ENCODE measurements at places on chromosomes 5 and 9.

- no peak for DNase-seq
These were observed 64.7 kb downstream of the FRMD3 start for GRCh38 chr9:83473488-83473971.

DNA sequence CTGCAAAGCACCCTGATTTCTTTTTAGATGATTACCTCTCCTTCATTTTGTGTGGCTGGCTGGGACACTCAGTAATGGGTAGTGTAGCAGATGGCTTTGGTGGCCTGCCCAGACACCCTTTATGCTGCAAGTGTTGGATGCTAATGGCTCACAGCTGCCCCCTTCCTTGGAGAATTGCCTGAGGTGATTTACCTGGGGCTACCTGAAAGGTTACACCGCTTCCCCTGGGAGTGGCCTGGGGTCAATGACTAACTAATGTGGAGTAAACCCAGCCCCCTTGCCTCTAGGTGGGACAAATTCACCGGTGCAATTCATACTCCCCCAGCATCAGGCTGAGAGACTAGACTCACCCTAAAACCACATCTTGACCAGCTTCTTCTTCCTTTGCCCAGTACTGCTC is 23.5 kb upstream of the HAND1 start:
- no peak for DNase-seq

DNA sequence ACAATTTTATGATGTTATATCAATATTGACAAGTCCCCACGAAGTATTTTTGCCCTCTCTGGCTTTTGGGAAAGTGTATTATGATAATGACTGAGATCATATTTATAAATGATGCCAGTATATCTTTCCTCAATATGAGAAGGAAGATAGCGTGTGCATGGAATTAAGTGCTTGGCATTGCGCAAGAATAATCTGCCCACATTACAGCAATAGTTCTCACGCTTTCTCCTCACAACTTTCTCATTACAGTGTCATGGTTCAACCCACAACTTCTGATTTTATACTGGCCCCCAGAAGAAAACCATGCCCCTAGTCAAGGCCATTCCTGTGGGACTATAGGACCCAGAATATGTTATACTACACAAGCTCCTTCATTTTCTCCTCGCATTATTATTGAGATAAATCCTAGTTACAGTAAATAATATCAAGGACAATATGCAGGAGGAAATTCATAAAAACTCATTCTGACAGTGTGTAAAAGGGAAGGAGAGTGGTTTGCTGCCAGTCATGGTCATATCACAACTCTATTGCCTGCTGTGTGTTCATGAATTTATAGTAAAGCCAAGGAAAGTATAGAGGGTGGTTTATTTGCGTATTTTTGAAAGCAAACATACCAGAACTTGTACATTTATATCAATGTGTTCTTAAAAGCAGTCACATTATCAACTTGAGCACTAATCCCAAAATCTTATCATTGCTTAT is 114.1 kb downstream of the PIK3R1 start:
- DNase-seq, result no peak

- no peak for DNase-seq
These were observed 123.5 kb upstream of the COL5A1 start for GRCh38 chr9:134518004-134518606.

- no peak for DNase-seq
These were observed 195.5 kb upstream of the CLINT1 start for GRCh38 chr5:158054223-158055110.

DNA sequence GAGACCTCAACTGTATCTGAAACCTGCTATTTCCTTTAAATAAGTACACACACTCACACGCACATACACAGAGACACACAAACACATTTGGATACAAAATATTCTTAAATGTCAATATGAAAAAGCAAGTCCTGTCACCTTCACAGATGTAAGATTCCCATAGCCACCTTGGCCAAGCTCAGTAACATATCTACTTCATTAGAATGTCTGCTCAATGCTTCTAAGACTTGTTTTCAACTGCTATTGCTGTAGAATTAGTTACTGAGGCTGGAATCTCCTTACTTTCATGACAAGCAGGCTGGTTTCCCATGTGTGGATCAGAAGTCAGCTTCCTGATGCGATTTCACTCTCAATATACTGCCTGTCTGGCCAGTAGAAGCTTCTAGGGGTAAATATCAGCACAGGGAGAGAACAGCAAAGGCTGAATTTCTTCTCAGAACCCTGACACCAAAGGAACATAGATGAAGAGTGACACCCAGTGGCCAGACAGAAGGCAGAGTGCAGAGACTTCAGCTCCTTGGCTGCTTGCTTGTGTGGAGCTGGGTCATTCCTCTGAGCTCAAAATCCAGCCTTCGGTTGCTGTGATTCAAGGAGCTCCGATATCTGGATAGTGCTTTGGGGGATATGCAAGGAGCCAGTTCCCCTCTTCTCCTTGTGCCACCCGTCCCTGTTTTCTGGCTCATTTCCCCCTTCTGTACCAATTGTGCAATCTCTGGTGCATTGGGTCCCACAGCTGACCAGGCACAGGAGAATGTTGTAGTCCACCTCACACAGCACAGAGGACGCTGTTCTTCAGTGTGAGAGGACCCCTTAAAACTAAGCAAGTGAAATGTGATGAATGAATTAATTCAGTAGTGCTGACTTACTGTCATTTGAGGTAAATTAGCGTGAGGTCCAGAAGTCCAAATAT is 26.6 kb upstream of the ABLIM3 start:
- peak; percentile 1 for DNase-seq

- no peak for DNase-seq
These were observed 500.4 kb upstream of the PAPPA start for GRCh38 chr9:115653171-115653606.

Measured in NCI-H2107 (cell line).